ENCODE measurements at places on chromosomes 1 and 21. TPM values are rescaled to one million over a fixed set of nuclear protein-coding genes. Genes with fewer than 3 reads are reported as not detected.
A peak's percentile ranks its signal among the peaks of the same experiment; 100 is the strongest.

Gene INAVA
- 37.6 TPM for total RNA-seq

DNA sequence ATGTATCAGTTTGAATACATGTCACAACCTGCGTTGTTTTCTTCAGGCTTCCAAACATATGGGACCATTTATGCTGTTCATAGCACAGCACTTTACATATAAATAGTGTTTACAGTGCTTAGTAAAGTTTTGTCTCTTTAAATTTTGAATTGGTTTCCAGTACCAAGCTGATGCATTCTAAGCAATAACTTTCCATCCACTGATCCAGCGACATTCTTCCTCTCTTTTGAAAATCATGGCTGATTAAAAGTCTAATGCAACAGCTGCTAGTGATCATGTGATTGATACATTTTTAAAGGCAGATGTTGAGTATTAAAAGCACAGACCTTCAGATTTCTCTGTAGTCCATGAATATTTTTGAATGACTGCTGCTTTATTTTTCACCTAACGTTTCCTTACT, 154.9 kb downstream of the PTPRC start:
- peaks cover 5% of the 10 kb centered on the region for H3K36me3 ChIP-seq
- no peaks in the 10 kb centered on the region for H3K27me3 ChIP-seq
- H3K4me3 ChIP-seq: no peak overlapping the region
- H3K27ac ChIP-seq: no peak overlapping the region

- peaks cover 3% of the 10 kb centered on the region for H3K4me1 ChIP-seq
- peak within 1 kb of the TSS; percentile 92 for H3K27ac ChIP-seq
- H3K4me3 ChIP-seq: peak within 1 kb of the TSS; percentile 69
- DNase-seq: peak; percentile 25
- H3K27me3 ChIP-seq: no peaks in the 10 kb centered on the region
Measured at GRCh38 chr1:153357853-153358690, at the start of gene S100A9. Gene S100A9 (plus strand): TSS chr1:153357854. CDS start chr1:153358284, 430 bp downstream.

- H3K27ac ChIP-seq: no peak overlapping the region
- no peaks in the 10 kb centered on the region for H3K4me1 ChIP-seq
- H3K27me3 ChIP-seq: no peaks in the 10 kb centered on the region
Measured at GRCh38 chr1:199204231-199204630, 565.4 kb downstream of the PTPRC start.

Gene DPYD
- 6.9 TPM for total RNA-seq

- H3K4me1 ChIP-seq: no peaks in the 10 kb centered on the region
- DNase-seq: no peak
- H3K36me3 ChIP-seq: no peaks in the 10 kb centered on the region
- H3K27ac ChIP-seq: no peak within 1 kb of the TSS
- H3K27me3 ChIP-seq: no peaks in the 10 kb centered on the region
- H3K4me3 ChIP-seq: no peak within 1 kb of the TSS
Measured at GRCh38 chr1:1331068-1331965, at the start of gene TAS1R3. Gene TAS1R3 (plus strand): TSS chr1:1331280. CDS start chr1:1331346, 66 bp downstream.

DNA sequence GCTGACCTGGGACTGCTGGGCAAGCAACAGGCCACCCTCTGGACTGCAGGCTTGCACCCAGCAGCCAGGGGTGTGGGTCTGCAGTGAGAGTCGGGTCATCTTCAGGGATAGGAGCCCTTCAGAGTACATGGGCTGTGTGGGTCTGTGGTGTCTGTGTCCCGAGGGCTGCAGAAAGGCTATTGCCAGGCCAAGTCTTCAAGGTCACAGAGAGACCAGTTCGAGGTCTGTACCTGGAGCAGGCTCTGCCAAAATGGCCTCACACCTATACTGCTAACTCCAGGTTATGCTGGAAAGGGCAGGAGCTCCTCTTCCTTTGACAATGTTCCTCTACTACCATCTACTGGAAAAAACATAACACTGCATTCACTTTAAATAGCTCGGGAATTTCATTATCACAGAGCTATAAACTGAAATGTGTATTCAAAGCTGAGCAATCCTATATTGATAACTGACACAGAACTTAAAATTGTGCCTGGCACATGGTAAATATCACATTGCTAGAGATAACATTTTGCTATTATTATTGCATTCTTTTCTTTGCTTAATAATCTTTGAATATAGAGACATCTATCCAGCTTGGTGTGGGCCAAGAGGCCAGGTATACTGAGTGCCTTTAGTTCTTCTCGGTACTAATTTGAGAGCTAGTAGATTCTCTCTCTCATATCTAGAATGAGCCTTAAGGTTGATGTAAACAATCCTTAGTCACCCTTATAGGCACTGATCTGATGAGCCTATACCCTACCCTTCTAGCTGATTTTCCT, 6.9 kb upstream of the DNAH14 start:
- H3K27ac ChIP-seq: no peak overlapping the region
- H3K36me3 ChIP-seq: no peaks in the 10 kb centered on the region
- peaks cover 4% of the 10 kb centered on the region for H3K4me1 ChIP-seq
- H3K4me3 ChIP-seq: no peak overlapping the region
- no peak for DNase-seq
- no peaks in the 10 kb centered on the region for H3K27me3 ChIP-seq

DNA sequence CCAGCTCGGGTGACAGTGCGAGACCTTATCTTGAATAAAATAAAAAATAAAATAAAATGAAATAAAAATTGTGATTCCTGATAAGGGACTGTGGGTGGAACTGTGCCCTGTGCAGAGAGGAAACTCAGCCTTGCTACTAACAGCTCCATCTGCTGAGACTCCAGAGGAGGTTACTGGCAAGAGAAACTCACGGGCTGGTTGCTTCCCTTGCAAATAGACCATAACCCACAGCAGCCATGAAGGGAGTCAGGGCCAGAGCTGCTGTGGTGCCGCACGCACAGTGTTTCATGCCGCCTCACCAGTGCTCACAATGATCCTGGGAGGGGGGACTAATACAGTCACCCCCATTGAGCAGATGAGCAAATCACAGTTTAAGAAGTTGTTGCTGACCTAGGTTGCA, 13.7 kb downstream of the ZBTB17 start:
- H3K36me3 ChIP-seq: peaks cover 10% of the 10 kb centered on the region
- DNase-seq: no peak
- no peak overlapping the region for H3K27ac ChIP-seq

DNA sequence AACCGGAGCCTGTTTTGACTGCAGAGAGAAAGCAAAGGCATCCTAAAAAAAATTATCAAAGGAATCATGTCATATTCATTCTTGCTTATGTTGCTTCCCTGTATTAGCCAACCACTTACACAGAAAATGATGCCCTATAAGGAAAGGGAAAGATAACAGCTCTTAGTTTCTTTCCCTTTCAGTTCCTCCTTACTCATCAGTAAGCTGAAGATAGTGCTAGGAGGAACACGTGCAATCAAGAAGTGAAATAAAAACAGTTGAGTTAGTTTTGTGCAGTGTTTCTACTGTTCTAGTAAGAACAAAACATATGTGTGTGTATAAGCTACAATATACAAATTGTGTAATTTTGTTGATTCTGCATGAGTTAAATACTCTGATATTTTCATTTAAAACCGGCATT, 45.3 kb upstream of the MTF2 start:
- no peak overlapping the region for H3K4me3 ChIP-seq
- no peaks in the 10 kb centered on the region for H3K36me3 ChIP-seq
- no peak for DNase-seq
- H3K27ac ChIP-seq: no peak overlapping the region
- H3K4me1 ChIP-seq: no peaks in the 10 kb centered on the region

Gene OXCT2
- total RNA-seq: 0.21 TPM

DNA sequence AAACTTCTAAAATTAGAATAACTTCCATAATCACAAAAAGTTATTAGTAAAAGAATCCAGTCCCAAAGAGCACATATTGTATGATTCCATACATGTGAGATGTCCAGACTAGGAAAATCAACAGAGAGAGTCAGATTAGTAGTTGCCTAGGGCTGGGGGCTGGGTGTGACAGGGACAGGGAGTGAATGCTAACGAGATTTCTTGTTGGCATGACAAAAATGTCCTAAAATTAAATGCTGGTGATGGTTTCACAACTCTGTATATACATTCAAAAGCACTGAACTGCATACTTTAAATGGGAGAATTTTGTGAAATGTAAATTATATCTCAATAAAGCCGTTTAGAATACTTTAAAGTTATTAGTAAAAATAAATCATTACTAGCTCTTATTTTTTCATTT, 92.2 kb downstream of the SLC44A5 start:
- H3K27me3 ChIP-seq: peaks cover 4% of the 10 kb centered on the region
- DNase-seq: no peak

Gene TAS1R1
- not detected for total RNA-seq

DNA sequence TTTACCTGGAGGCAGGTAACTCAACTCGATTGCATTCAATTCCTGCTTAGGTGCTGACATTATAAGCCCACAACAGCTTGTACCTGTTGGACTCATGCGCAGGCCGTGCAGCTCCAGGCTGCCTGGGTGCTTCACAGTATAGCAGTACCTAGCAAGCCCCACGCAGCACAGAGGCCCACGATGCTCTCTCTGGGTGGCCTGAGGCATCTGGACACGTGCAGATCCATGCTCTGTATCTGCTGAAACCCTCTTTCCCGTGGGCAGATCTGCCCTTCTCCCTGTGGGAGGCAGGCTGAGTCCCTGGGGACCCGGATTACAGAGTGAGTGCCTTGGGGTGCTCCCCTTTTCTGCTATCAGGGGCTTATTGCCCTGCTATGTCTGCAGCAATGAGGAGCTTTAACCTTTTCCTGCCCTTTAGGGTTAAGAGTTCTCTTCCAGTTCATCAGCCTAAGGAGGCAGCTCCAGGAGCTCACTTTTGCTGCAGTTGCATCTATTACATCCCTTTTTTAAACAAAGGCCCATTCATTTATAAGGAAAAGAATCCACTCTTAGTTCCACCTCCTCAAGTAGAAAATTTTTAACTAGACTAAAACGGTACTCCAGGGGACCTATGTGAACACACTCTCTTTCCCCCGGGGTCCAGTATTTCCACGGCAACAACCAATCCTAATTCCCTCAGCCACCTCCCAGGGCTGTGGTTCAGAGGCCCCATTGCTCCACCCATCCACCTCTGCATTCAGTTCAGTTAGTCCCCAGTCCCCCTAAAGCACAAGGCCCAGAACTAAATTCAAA, 19.3 kb downstream of the ITPKB start:
- no peak for DNase-seq
- H3K4me1 ChIP-seq: peaks cover 39% of the 10 kb centered on the region
- peak overlapping the region; percentile 77 for H3K27ac ChIP-seq
- H3K36me3 ChIP-seq: peaks cover 3% of the 10 kb centered on the region

- peak overlapping the region; percentile 70 for H3K27ac ChIP-seq
- no peaks in the 10 kb centered on the region for H3K27me3 ChIP-seq
- DNase-seq: no peak
- H3K4me3 ChIP-seq: peak overlapping the region; percentile 51
Measured at GRCh38 chr1:109253803-109254620, 4.7 kb downstream of the CELSR2 start.

Gene SPRR2F
- 5.1 TPM for total RNA-seq

- H3K36me3 ChIP-seq: no peaks in the 10 kb centered on the region
- H3K27me3 ChIP-seq: no peaks in the 10 kb centered on the region
- DNase-seq: no peak
Measured at GRCh38 chr1:89001510-89001909, 9.1 kb upstream of the KYAT3 start.

Gene APCS
- not detected for total RNA-seq

GRCh38 chr1:27940297-27940696, 5.5 kb downstream of the SMPDL3B start:
- H3K36me3 ChIP-seq: no peaks in the 10 kb centered on the region
- no peak overlapping the region for H3K4me3 ChIP-seq
- H3K4me1 ChIP-seq: peaks cover 6% of the 10 kb centered on the region

- peaks cover 3% of the 10 kb centered on the region for H3K27me3 ChIP-seq
- no peak overlapping the region for H3K4me3 ChIP-seq
- peaks cover 6% of the 10 kb centered on the region for H3K36me3 ChIP-seq
- H3K4me1 ChIP-seq: peaks cover 4% of the 10 kb centered on the region
- H3K27ac ChIP-seq: no peak overlapping the region
- no peak for DNase-seq
Measured at GRCh38 chr1:225909477-225909876, 14.6 kb downstream of the PYCR2 start.

GRCh38 chr1:214518361-214518760, 33.0 kb downstream of the PTPN14 start:
- H3K27ac ChIP-seq: peak overlapping the region; percentile 32
- H3K4me1 ChIP-seq: peaks cover 47% of the 10 kb centered on the region
- no peak overlapping the region for H3K4me3 ChIP-seq
- DNase-seq: no peak

DNA sequence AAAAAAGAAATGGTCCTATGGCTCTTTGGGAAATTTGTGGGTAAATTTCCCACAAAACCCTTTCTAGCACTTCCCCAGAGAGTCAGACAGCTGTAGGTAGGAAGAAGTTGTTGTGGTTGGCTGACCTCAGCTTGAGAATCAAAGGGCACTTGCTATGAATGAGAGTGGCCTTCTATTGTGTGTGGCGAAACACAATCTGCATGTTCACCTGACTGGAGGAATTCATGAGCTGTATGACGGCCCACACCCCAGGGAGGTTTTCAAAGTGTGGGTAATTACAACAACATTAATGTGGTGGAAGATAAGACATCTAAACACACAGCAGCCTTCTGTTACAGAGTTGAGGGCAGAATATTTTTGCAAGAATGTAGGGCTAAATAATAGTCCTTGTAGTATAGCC, 38.8 kb downstream of the NGF start:
- peaks cover 37% of the 10 kb centered on the region for H3K4me1 ChIP-seq
- no peaks in the 10 kb centered on the region for H3K27me3 ChIP-seq
- no peaks in the 10 kb centered on the region for H3K36me3 ChIP-seq
- H3K27ac ChIP-seq: no peak overlapping the region
- no peak for DNase-seq

- no peak for DNase-seq
- no peak overlapping the region for H3K4me3 ChIP-seq
- no peaks in the 10 kb centered on the region for H3K4me1 ChIP-seq
- H3K36me3 ChIP-seq: peaks cover 29% of the 10 kb centered on the region
- H3K27me3 ChIP-seq: peaks cover 5% of the 10 kb centered on the region
- H3K27ac ChIP-seq: no peak overlapping the region
Measured at GRCh38 chr1:212958175-212958574, 7.8 kb downstream of the VASH2 start.

- peak overlapping the region; percentile 78 for H3K27ac ChIP-seq
- DNase-seq: no peak
- peak overlapping the region; percentile 7 for H3K4me3 ChIP-seq
- peaks cover 35% of the 10 kb centered on the region for H3K4me1 ChIP-seq
Measured at GRCh38 chr1:8211883-8212579, 105.9 kb upstream of the SLC45A1 start.
